GDM1 (cell line): ENCODE measurements at places on chromosomes 11 and 22.
A peak's percentile ranks its signal among the peaks of the same experiment; 100 is the strongest.

GRCh38 chr11:71470946-71471345, 17.9 kb downstream of the NADSYN1 start:
- DNase-seq = no peak

DNA sequence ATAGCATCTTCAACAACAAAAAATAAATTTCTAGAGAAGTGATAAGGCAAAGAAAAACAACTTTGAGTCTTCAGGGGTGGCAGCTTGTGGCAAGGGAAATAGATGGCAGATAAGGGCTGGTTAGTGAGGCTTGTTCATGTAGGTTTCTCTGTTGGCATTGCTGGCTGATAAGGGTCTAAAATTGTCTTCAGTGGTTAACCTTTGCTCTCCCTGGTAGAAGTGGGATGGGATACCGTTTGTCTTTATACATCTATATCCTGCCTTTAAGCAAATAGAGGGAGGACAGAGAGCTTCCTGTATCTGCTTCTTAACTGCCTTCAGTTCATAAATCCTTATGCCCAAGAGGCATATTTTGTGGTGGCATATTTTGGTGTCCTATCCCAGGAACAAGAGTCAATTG, 57.1 kb downstream of the TRAF6 start:
- peak; percentile 79 for DNase-seq

DNA sequence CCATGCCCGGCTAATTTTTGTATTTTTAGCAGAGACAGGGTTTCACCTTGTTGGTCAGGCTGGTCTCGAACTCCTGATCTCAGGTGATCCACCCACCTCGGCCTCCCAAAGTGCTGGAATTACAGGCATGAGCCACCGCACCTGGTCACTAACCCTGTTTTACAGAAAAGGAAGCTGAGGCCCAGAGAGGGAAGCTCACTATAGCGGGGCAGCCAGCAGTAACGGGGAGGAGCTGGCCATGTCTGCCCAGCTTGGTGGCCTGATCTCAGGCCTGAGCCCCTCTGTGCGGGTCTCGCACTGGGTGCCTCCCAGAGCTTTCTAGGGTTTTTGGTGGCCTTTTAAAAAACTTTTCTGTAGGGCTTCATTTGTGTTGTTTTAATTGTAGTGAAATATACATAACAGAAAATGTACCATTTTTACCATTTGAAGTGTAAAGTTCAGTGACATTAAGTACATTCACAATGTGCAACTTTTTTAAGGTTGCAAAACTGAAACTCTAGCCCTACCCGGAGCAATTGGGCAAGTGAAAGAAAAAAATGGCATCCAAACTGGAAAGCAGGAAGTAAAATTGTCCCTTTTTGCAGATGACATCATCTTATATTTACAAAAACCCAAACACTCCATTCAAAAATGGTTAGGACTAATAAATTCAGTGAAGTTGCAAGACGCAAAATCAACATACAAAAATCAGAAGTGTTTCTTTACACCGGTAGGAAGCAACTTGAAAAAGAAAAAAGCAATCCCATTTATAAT, 14.5 kb upstream of the CYTH4 start:
- no peak for DNase-seq

DNA sequence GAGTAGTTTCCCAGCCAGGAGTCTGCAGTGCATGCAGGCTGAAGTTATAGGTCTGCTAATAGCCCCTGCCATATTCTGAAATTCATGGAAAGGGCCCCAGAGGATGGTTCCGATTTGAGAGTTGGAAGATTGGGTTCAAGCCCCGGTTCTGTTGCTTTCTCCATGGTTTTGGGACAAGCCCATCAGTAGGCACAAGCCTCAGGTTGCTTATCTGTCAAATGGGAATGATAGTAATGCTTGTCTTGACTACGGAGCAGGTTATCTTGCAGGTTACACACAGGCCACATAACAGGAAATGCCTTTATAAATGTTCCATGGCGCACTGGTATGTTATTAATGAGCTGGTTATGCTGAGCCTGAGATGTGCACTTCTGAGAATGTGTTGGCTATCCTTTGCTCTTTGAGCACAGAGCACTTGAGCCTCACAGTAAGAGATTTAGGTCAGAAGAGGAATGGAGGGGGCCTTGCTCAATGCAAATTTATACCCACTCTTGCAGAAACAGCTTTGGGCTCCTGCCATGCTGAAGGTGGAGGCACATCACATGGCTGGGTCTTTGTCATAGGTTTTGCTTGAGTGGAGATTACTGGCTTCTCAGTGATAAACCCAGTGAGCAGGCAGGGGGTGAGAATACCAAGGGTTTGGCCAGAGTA, 47.1 kb downstream of the ZNRF3 start:
- DNase-seq = no peak

DNA sequence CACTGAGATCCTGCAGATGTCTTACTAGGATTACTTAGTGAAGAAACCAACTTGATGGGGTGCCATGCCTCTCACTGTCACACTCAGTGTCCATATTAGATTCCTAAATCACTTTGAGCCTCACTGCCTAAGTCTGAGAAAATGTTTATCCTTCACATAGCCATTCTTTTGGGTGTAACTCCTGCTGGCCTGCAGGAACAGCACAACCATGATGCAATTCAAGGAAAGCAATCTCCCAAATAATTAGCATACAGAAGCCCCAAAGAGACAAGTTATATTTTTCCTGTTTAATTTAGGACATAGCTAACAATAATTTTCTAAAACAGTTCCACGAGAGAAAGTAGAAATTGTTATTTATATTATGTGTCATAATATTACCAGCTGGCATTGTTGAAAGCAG, 655.5 kb downstream of the KCNA4 start:
- DNase-seq = no peak

DNA sequence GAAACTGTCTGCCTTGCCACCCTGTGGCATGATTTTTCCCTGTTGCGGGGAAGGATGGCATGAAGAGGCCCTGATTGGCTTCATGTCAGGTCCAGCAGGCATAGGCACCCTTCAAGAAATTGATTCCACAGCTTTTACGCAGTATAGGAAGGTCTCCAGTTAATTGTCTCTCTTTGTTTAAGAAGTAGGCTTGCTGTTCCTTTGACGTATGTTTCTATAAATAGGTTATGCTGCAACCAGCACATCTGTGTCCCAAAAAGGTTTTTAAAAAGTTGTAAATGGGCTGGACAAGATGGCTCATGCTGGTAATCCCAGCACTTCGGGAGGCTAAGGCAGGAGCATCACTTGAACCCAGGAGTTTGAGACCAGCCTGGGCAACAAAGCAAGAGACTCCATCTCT, 62.6 kb downstream of the CD6 start:
- no peak for DNase-seq

DNA sequence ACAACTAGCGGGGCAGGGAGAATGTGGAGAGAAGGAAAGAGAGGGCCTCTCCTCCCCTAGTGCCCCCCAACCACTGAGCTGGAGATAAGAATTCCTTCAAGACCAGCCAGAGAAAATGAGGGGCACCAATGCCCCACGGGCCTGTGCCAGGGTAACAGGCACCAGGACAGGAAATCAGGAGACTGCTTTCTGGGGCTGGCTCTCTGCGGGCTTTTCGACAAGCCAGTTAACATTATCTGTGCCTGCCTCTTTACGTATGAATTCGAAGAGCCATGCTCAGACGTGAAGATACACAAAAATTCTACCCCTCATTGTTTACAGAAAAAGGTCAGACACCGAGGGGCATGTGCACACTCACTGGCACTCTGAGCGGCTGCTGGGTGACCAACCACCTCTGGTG, 52.1 kb downstream of the MYH9 start:
- DNase-seq = no peak

GRCh38 chr11:76005756-76006155, 190.7 kb downstream of the UVRAG start:
- DNase-seq = no peak
